ENCODE measurements at places on chromosomes 5 and 9. TPM values are rescaled to one million over a fixed set of nuclear protein-coding genes. Genes with fewer than 3 reads are reported as not detected.
A peak's percentile ranks its signal among the peaks of the same experiment; 100 is the strongest.

Gene TEK
- 0.91 TPM for total RNA-seq

Gene HK3
- total RNA-seq, result not detected

- no peaks in the 10 kb centered on the region for H3K36me3 ChIP-seq
- no peak overlapping the region for H3K27ac ChIP-seq
- no peak for DNase-seq
- no peak overlapping the region for H3K4me3 ChIP-seq
Observed at GRCh38 chr5:11733185-11733839, 170.9 kb downstream of the CTNND2 start.

DNA sequence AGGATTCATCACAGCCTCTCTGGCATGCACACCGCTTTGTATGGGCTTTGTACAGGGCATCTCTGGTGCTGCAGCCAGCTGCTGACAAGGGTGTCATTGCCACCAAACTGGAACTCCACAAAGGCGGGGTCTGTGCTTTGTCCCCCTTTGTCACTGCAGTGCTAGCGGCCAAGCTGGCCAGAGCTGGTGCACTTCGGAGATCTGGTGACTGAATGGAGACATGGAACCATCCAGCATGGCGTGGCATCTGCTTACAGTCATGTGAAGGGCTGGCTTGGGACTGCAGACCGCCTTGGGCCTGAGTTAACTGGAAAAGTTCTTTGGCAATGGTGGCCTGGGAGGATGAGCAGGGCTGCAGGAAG lies 18.7 kb upstream of the COL5A1 start:
- H3K27ac ChIP-seq, result no peak overlapping the region
- peaks cover 22% of the 10 kb centered on the region for H3K4me1 ChIP-seq
- no peaks in the 10 kb centered on the region for H3K27me3 ChIP-seq
- DNase-seq, result no peak
- no peak overlapping the region for H3K4me3 ChIP-seq
- H3K36me3 ChIP-seq, result no peaks in the 10 kb centered on the region

DNA sequence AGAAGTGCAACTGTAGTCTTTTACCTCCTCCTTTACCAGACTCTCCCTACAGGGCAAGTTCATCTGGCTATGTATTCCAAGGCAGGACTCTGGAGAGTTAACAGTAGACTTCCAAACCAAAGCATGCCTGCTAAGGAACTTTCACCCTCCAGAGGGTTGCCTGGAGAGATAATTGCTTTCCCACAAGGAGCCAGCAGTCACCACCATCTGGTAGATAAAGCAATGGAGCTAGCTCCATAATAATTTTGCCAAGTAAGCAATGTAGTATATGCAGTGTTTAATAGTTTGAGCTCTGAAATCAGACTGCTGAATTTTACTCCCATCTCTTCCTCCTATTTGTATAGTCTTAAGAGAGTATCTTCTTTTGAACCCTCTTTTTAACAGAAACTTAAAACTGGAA lies 566.8 kb upstream of the PTGER4 start:
- no peak overlapping the region for H3K27ac ChIP-seq
- H3K36me3 ChIP-seq, result no peaks in the 10 kb centered on the region
- peaks cover 24% of the 10 kb centered on the region for H3K4me1 ChIP-seq

- no peaks in the 10 kb centered on the region for H3K27me3 ChIP-seq
- no peak overlapping the region for H3K4me3 ChIP-seq
- H3K27ac ChIP-seq, result no peak overlapping the region
- DNase-seq, result no peak
- H3K4me1 ChIP-seq, result peaks cover 19% of the 10 kb centered on the region
Observed at GRCh38 chr5:156378159-156378558, 51.2 kb downstream of the SGCD start.

Gene TAF1L
- total RNA-seq, result not detected

Gene ANKH
- 65.7 TPM for total RNA-seq

GRCh38 chr9:130144703-130145102 lies 27.5 kb upstream of the NCS1 start:
- H3K36me3 ChIP-seq, result no peaks in the 10 kb centered on the region
- H3K27ac ChIP-seq, result no peak overlapping the region
- H3K4me1 ChIP-seq, result peaks cover 11% of the 10 kb centered on the region
- peaks cover 12% of the 10 kb centered on the region for H3K27me3 ChIP-seq
- H3K4me3 ChIP-seq, result no peak overlapping the region
- no peak for DNase-seq

Gene MACROH2A1
- total RNA-seq, result 306 TPM

DNA sequence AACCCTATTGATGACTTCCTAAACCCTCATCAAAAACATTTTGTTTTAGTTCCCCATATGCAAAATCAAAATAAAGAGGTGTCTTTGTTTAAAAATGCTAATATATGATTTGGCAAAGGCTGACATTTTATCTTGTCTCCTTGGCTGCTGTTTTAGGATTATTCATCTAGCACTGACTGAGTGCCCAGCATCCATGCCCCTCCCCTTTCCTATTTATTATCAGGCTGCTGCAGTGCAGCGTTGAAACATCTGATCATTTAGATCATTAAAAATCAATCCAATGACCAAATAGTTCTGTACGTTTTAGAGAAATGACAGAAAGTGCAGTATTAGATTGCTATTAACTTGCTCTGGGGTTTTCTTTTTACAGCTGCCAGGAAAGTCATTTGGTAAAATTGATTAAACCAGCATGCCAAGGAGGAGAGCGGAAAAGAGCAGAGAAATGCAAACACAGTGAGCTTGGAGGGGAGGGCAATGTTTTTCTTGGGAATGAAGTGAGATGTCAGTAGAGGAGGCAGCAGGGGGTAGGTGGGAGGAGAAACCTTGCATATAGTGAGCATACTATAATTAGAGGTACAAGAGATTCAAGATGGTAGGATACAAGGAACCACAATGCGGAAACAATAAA lies 286.3 kb downstream of the PDE4D start:
- DNase-seq, result no peak
- no peak overlapping the region for H3K4me3 ChIP-seq
- H3K4me1 ChIP-seq, result peaks cover 18% of the 10 kb centered on the region
- no peaks in the 10 kb centered on the region for H3K36me3 ChIP-seq
- no peak overlapping the region for H3K27ac ChIP-seq
- H3K27me3 ChIP-seq, result no peaks in the 10 kb centered on the region

- H3K4me3 ChIP-seq, result peak overlapping the region; percentile 97
- peak overlapping the region; percentile 95 for H3K27ac ChIP-seq
- H3K4me1 ChIP-seq, result peaks cover 31% of the 10 kb centered on the region
- peaks cover 15% of the 10 kb centered on the region for H3K36me3 ChIP-seq
Observed at GRCh38 chr5:78361631-78361993, 1.2 kb downstream of the SCAMP1 start.
